Stimulated activated CD8-positive, alpha-beta memory T cell treated with anti-CD3 and anti-CD28 coated beads, Interleukin-7, amount 100 ng/mL, for 48 hours (primary cell): ENCODE measurements at places on chromosomes 2 and 18.

DNA sequence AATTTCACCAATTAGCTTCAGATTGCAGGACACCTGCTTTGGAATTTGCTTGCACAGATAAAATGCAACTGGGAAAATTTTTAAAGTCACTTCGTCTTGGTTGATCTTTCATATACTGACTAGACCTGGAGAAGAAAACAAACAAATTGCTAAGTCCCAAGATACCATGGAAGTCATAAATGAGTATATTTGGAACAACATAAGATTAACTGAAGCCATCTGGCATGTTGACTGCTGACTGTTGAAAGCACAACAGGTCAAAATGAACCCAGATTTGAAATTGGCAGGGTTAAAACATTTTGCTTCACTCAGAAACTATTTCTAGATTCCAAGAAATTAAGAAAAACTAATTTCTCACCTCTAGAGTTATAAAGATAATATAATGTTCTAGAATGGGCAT is 470.7 kb downstream of the LPIN1 start:
- no peak for DNase-seq

DNA sequence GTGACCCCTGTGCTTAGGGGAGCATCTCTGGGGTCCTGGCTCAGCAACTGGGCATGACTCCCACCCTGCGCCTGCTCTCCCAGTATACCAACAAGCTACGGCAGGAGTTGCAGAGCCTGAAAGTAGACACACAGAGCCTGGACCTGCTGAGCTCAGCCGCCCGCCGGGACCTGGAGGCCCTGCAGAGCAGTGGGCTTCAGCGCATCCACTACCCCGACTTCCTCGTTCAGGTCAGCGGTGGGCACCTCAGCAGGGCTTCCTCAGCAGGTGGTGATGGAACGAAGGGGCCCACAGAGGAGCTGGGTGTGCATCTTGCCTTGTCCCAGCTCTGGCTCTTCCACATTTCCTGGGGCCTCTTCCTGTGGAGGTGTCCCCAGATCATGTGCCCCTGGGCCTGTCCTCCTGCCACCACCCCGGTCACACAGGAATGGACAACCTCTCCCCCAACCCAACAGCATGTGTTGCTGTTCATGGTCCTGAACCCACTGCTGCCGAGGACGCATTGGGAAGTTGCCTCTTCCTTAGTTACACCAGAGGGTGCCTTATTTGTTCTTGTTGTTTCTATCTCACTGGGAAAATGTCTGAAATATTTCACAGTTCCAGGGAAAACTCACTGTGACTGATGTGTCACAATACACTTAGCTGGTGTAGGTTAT is 10.8 kb downstream of the PROM2 start:
- DNase-seq: no peak

GRCh38 chr2:220419647-220420046 is 792.2 kb downstream of the SLC4A3 start:
- DNase-seq: no peak

- DNase-seq: no peak
Measured at GRCh38 chr18:50977037-50977760, 9.4 kb downstream of the ELAC1 start.

DNA sequence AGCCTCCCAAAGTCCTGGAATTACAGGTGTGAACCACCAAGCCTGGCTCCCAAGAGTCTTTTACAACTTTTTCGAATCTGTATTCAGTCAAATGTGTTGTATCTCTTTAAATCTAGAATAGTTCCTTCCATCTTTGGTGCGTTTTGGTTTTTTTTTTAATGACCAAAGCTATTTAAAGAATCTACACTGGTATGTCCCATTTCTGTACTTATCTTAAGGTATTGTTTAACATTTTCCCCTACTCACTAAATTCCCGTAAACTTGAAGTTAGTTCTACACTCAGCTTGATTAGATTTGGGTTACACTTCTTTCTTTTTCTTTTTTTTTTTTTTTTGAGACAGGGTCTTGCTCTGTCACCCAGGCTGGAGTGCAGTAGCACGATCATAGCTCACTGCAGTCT is 63.8 kb downstream of the TMEM237 start:
- no peak for DNase-seq

DNA sequence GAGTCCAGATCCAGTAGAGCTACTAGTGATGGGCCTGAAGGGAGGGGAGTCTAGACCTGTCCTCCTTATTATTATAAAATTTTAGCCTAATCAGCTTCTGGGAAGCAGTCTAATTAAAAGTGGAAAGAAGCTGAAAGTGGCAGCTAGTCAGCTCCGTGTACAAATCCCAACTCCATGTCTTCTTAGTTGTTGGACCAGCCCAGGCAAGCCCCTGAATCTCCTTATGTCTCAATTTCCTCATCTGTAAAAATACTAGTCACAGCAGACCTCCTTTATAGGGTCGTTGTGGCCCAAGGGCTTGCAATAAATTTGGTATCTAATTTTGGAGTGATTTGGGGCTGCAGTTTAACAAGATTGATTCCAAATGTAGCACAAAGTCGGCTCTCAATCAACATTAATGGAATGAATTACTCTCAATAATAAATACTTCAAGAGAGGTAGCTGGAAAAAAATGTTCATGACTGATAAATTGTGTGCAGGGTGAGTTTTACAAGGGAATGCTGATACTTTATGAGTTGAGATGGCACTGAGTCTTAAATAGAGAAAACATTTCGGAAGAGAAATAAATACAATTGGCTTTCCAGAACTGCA is 118.3 kb upstream of the NDUFV2 start:
- DNase-seq: no peak

DNA sequence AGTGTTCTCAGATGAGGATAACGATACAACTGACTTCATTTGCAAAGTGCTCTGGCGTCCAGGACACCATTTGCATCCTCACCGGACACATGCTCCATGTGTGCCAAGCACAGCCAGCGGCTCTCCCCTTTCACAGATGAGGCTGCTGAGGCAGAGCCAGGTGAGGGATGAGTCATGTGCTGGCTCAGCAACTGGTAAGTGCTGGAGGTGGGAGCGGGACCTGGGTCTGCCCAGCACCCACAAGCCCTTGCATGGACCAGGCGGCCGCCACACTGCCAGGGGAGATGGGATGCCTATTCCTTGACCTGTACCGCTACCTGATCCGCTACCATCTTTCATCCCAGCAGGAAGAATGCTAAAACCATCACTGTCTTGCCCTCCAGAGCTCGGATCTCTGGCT is 86.2 kb upstream of the ASB18 start:
- no peak for DNase-seq

- no peak for DNase-seq
Measured at GRCh38 chr2:234930397-234930796, 21.4 kb upstream of the SH3BP4 start.
